ENCODE measurements at places on chromosomes 7 and 10. TPM values are rescaled to one million over a fixed set of nuclear protein-coding genes. Genes with fewer than 3 reads are reported as not detected.

- DNase-seq, result no peak
Observed at GRCh38 chr10:34885898-34886297, 70.8 kb upstream of the PARD3 start.

GRCh38 chr10:76874176-76874575, 763.4 kb downstream of the KCNMA1 start:
- no peak for DNase-seq

- no peak for DNase-seq
Observed at GRCh38 chr10:121680879-121681655, 82.8 kb upstream of the FGFR2 start.

- DNase-seq, result no peak
Observed at GRCh38 chr7:69349291-69349690, 249.0 kb upstream of the AUTS2 start.

Gene HOXA7
- 2.5 TPM for total RNA-seq

Gene CACNB2
- total RNA-seq, result 0.49 TPM

DNA sequence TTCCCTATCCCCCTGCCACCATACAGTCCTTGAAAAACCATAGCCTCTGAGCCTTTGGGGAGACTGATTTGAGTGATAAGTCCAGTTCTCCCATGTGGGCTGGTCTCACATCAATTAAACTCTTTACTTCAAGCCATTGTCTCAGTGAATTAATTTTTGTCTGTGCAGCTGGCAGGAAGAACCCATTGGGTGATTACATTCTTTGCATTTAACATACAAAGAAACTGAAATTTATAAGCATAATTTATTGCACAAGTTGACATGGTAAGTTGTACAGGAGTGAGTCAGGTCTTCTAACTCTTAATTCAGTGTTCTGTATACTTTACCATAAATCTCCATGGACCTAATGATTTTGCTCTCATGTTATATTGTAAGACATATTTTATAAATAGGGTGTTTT, 1613.0 kb upstream of the LRRTM3 start:
- DNase-seq, result no peak

- DNase-seq, result no peak
Observed at GRCh38 chr7:124155432-124156022, 122.7 kb upstream of the TMEM229A start.

- DNase-seq, result no peak
Observed at GRCh38 chr10:92696606-92697383, 7.0 kb downstream of the HHEX start.

Gene EBLN1
- total RNA-seq, result not detected

Measured in spleen (tissue), 13 donors.